ENCODE measurements at places on chromosomes 12 and 14.
A peak's percentile ranks its signal among the peaks of the same experiment; 100 is the strongest.

DNA sequence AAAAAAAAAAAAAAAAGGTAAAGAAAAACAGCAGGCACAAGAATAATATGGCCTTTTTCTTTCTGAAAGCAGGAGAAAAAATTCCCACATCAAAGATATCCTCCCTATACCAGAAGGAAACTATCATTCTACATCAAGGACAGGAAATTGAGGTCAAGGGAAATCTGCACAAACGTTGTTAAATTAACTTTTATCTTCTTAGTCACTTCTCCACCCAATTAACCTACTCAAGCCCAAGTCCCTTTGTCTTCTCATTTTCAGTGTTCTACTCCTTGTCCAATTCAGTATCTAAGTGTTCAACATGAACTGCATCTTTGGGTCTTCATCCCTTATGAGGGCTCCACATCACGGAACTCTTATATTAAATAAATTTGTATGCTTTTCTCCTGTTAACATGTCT lies 15.7 kb downstream of the NDUFA12 start:
- no peak for DNase-seq

DNA sequence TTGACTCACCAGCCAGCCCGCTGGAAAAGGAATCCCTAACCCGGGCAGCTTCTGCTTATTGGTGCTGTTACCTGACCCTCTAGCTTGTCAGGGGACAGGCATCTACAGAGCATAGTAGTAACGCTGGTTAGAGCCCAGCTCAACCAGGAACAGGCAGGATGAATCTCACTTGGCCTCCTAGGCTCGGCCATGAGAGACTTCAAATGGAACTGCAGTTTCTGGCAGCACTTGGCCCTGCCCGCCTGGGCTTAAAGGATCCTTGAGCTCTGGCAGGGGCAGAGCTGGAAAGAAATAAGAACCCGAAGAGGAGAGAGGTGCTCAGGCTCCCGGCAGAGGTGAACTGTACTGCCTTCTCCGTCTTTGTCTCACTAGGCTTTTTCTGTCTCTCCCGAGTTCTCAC lies 2.3 kb upstream of the LHX5 start:
- DNase-seq = no peak

DNA sequence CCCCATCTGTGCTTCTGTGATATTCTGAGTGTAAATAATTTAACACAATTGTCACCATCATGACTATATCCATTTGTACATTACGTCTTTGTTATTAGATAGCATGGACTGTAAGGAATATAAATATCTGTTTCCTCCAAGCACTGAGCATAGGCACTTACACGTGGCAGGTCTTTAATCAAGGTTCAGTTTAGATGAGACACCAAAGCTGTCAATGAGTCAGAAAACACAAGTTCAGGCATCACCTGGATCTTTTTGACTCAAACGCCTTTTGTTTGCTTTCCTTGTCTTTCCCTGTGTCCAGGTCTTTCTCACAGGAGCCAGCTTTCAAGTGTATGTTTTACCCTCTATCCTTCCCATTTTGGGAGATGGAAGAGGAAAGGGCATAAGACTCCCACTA lies 163.2 kb upstream of the CCDC198 start:
- no peak for DNase-seq

DNA sequence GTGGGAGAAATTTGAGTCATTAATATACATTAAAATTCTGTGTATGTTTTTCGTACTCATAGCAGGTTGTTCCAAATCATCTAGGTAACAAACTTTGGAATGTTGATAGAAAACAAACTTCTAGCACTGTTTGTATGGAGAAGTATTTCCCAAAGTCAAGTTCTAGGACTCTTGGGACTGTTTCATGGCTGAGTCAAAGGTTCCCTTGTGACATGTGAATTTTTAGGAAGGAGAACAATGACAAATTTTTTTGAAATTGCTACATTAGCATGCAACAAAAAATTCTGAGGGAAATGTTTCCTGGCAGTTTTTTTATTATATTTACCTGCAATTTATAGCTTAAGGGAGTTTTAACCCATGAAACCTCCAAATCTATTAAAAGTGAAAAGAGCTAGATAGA lies 73.8 kb downstream of the RASSF8 start:
- peak; percentile 61 for DNase-seq

- DNase-seq = no peak
These were observed 50.3 kb downstream of the IRAK3 start for GRCh38 chr12:66239295-66239694.

DNA sequence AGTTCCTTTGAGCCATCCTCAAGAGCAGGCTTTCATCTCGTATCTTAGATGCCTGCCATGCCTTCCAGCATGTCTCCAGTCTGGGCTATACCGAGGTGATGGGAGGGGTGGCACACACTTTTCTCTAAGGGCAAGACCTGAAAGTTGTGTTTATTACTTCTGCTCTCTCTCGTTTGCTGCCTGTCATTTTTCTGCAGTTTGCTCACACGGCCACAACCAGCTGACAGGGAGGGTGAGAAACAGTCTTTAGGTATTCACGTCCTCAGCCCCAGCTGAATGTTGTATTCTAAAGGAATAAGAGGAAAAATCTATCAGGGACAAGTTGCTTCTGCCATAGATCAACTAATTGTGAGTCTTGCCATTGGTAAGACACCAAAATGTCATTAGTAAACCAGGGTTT lies 88.0 kb downstream of the TMTC2 start:
- no peak for DNase-seq

DNA sequence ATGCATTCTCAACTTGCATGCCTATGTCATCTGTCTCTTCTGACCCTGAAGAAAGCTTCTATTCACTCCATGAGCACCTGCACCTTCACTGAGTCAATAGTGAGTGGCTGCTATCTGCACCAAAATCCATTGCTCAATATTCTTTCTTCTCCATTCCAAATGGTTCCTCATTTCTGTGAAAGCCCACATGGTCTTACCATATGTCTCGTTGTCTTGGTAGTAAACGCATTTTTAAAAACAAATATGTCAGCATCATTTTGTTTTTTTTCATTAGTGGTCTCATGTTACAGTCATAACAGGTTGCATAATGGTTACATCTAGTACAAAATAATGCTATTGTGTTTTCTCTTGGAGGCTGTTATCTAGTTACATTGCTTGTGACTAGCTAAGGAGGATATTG lies 106.9 kb upstream of the CPM start:
- DNase-seq = peak; percentile 59

DNA sequence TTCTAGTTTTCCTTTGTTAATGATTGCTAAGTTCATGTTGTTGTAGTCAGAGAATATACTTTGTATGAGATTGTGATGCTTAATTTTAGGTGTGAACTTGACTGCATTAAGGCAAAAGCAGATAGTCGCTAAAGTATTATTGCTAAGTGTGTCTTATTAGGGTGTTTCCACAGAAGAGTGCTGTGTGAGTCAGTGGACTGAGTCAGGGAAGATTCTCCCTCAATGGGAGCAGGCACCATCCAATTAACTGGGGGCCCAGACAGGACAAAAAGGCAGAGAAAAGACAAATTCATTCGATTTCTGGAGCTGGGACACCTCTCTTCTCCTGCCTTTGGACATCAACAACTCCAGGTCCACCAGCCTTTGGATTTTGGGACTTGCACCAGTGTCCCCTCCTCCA lies 48.5 kb downstream of the BAZ1A start:
- no peak for DNase-seq

DNA sequence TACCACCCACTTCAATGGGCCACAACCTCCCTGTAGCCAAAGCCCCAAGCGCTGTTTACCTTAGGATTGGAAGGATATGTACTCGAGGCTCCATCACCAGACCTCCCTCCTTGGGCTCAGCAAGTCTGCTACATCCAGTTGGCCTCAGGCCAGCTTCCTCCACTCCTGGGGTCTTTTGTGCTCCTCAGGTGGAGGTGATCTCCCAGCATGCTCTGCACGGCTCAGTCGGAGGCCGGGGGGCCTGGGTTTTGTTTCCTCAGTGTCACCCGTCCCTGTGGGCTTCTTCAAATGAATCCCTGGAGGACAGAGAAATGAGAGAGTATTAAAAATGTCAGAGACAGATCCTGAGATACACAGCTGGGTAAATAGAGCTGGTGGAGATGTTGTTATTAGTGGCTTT lies 723.1 kb upstream of the TBX3 start:
- DNase-seq = no peak

DNA sequence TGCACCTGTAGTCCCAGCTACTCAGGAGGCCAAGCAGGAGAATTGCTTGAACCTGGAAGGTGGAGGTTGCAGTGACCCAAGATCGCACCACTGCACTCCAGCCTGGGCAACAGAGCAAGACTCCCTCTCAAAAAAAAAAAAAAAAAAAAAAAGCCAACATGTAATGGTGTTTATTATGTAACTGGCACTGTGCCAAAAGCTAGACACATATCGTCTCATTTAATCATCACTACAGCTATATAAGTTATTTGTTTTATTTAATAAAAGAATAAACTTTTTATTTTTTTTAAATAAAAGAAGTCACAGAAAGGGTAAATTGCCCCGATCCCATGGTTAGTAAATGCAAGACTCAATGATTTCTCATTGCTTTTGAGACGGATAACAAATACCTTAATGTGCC lies 76.9 kb downstream of the PTCSC3 start:
- no peak for DNase-seq

GRCh38 chr12:99455350-99456035 lies 192.1 kb upstream of the GARIN6 start:
- no peak for DNase-seq

- no peak for DNase-seq
These were observed 5.8 kb upstream of the LTA4H start for GRCh38 chr12:96041181-96041580.

DNA sequence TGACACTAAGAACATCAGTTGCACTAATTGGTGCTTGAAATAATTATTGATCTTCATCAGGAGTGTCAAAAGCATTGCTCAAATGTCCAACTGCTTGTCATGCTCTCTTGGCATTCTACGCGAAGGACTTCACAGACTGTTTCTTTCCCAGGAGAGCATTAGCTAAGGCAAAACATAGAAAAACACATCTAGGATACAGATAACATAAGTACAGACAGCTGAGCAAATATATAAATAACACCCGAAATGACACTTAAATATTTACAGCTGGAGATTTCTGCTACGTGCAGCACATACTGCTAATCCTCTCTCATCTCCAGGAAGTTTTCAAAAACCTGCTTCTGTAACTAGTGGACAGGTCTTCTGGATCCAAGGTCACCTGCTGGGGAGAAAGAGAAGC lies 120.0 kb upstream of the PRMT8 start:
- no peak for DNase-seq

- no peak for DNase-seq
These were observed 333.7 kb downstream of the PCNX1 start for GRCh38 chr14:71240866-71241520.

GRCh38 chr12:68367903-68368302 lies 35.7 kb upstream of the MDM1 start:
- DNase-seq = peak; percentile 73

DNA sequence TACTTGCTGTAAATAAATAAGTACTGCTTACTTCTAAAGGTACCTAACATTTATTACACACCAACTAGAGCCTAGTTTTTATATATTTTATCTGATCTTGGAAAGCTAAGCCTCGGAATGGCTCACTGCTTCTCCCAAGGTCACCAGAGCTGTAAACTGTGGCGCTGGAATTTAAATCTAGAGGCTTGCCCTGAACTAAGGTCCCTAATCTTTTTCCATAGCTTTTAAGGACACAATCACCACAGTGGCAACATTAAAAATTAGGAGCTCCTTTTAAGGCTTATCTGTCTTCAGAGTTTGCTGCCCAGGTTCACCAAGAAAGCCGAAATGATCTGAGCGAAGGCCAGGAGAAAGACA lies 670 bp downstream of the CCNB1IP1 start:
- peak; percentile 22 for DNase-seq

DNA sequence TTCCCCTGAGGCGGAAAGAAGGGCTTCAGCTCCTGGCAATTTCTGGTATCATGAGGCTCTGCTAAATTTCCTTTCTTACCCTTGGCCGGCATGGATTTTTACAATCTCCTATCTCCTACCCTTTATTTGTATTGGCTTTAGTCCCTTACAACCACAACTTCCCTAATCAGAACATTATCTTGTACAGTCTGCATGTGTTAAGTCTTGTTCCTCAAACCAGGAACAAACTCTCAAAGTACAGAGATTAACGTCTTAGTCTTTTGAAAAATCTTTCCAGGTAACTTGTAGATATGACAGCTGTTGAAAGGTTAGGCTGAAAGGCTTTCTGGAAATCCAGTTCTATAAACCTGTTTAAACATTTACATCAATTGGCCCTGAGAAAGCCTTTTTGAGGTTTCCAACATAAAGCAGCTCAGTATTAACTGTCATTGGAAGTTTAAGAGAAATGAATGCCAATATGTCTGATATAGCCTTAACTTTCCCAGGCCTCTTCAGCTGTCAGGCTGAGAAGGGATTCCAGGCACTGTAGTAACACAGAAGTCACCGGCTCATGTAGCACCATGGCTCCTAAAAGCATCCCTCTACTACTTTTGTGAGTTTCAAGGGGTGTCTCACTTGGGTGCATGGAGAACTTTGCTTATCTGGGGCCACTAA lies 360.5 kb downstream of the FUT8 start:
- DNase-seq = no peak

- peak; percentile 13 for DNase-seq
These were observed 167.6 kb downstream of the NAV3 start for GRCh38 chr12:77998236-77998786.

GRCh38 chr12:104736307-104736706 lies 221.8 kb downstream of the SLC41A2 start:
- DNase-seq = peak; percentile 89

DNA sequence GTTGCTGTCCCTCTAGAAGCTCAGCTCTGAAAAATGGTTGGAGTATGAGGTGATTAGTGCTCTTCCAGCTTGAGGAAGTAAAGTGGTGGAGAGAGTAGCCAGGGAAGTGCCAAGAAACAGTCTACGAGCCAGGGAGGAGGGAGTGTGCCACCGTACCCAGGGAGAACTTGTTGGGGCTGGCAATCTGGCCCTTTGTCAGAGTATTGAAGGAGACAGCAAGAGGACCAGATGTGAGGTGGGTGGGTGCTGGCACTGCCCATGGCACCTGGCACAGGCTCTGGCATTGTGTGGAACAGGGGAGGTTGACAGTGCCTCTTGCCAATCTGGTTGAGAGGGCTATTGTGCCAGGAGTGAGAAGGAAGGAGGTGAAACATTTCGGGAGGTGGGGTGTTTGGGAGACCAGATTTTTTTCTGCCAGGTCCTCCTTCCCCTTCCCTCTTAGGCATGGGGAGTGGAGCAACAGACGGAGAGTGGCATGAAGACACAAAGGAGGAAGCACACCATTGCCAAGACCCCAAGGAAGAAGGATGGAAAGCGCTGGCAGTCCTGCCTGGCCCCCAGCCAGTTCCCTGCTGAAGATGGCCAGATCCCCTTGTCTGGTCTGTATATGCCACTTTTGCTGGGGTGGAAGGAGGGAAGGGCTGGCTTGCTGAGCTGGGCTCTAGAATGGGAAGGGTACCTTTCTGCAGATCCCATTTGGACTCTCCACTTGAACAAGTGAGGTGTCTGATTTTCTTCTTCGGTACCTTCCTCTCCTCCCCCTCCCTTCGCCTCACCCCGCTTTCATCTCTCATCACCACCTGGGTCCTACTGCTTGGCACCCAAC lies 37.5 kb downstream of the ZFHX2 start:
- DNase-seq = no peak

GRCh38 chr12:122749569-122750332 lies 2.9 kb upstream of the DENR start:
- DNase-seq = no peak

DNA sequence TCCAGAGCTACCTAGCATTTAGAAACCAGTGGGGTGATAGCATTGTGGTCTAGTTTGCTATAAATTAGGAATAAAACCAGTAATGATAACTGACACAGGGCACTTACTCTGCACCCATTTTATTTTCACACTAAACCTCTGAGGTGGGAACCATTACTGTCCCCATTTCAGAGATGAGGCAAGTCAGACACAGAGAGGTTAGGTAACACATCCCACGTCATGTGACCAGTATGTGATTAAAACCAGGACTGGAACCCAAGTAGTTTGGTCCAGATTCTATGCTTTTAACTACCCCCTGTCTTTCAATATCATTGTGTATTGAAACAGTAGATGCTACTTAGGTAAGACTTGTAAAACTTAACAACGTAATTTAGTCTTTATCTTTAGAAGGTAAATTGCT lies 110.2 kb downstream of the PLXNC1 start:
- no peak for DNase-seq

Measured in cardiac fibroblast (primary cell).